Mesothelial cell of epicardium (in vitro differentiated cells): ENCODE measurements at places on chromosomes 5 and 9. TPM values are rescaled to one million over a fixed set of nuclear protein-coding genes. Genes with fewer than 3 reads are reported as not detected.
A peak's percentile ranks its signal among the peaks of the same experiment; 100 is the strongest.

- H3K36me3 ChIP-seq = no peaks in the 10 kb centered on the region
- DNase-seq = no peak
- no peak overlapping the region for H3K4me3 ChIP-seq
- H3K4me1 ChIP-seq = peaks cover 33% of the 10 kb centered on the region
- H3K27ac ChIP-seq = no peak overlapping the region
- H3K27me3 ChIP-seq = peaks cover 11% of the 10 kb centered on the region
Observed at GRCh38 chr9:115204904-115205453, 87.0 kb upstream of the TNC start.

DNA sequence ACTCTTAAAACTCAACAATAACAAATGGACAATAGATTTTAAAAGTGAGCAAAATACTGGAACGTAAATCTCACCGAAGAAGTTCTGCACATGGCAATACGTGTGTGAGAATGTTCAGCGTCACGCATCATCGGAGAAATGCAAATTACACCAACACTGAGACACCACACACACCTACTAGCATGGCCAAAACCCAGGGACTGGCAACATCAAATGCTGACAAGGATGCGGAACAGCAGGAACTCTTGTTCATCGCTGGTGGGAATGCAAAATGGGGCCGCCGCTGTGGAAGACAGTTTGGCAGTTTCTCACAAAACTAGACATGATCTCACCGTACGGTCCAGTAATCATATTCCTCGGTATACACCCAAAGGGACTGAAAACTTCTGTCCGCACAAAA lies 21.6 kb upstream of the CLPTM1L start:
- H3K27me3 ChIP-seq = peaks cover 87% of the 10 kb centered on the region
- no peaks in the 10 kb centered on the region for H3K4me1 ChIP-seq
- no peak overlapping the region for H3K27ac ChIP-seq
- no peak for DNase-seq

GRCh38 chr5:87411973-87412629 lies 629 bp downstream of the CCNH start:
- H3K27ac ChIP-seq = peak overlapping the region; percentile 96
- peak overlapping the region; percentile 88 for H3K4me3 ChIP-seq
- no peak for DNase-seq
- H3K27me3 ChIP-seq = peaks cover 1% of the 10 kb centered on the region
- peaks cover 19% of the 10 kb centered on the region for H3K4me1 ChIP-seq

DNA sequence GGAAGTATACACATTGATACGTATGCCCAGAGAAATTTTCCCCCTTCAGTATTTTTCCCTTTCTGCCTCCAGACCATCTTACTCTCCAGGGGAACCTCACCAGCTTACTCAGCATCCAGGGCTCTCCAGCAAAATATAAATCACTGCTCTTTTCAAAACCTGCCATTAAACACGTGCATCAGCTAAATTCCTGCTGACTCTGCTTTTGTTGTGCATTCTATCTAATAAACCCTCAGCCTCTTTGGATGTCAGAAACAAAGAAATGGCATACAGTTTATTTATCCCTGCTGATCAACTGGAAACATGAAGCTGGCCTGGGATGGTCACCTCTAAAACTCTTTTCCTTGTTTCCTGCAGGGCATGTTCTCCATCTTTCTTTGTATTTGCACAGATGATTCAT lies 126.8 kb downstream of the TRPM3 start:
- no peak for DNase-seq
- no peaks in the 10 kb centered on the region for H3K36me3 ChIP-seq
- peaks cover 15% of the 10 kb centered on the region for H3K4me1 ChIP-seq
- H3K27me3 ChIP-seq = no peaks in the 10 kb centered on the region
- H3K4me3 ChIP-seq = no peak overlapping the region

DNA sequence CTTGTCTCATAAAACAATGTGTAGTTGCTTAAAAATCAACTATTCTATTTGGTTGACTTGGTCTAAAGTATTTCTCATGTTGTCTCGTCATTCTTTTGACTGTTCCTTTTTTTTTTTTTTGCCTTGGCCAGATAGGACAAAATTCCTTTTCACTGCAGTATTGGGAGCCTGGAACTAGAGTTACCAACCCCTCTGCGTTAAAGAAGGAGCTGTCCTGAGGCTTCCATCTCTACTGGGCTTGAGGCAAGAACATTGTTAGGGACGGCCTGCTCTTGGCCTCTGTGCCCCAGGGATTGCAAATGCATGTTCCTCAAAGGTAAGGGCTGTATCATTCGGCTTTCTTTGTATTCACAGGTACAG lies 1.4 kb upstream of the NPR2 start:
- peaks cover 19% of the 10 kb centered on the region for H3K4me1 ChIP-seq
- H3K36me3 ChIP-seq = peaks cover 3% of the 10 kb centered on the region
- H3K27ac ChIP-seq = no peak overlapping the region
- H3K27me3 ChIP-seq = no peaks in the 10 kb centered on the region
- H3K4me3 ChIP-seq = no peak overlapping the region

DNA sequence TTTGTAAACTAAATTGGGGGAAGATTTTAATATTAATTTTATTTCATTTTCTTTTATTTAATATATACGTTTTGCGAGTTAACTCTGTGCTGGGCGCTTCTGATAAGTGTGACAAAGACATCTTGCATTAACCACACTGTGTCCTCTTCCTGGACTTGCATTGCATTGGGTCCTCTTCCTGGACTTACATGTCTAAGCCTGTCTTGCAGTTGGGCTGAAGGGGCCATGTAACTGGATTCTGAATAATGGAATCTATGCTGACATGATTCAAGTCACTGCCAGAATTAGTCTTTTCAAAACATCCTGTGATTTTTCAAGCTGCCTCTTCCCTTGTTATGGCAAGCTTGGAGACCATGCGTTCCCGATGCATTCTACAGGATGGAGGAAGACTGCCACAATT lies 122.6 kb downstream of the TRIM32 start:
- H3K36me3 ChIP-seq = no peaks in the 10 kb centered on the region
- no peak overlapping the region for H3K27ac ChIP-seq
- no peak overlapping the region for H3K4me3 ChIP-seq
- H3K27me3 ChIP-seq = peaks cover 2% of the 10 kb centered on the region
- no peaks in the 10 kb centered on the region for H3K4me1 ChIP-seq
- no peak for DNase-seq

DNA sequence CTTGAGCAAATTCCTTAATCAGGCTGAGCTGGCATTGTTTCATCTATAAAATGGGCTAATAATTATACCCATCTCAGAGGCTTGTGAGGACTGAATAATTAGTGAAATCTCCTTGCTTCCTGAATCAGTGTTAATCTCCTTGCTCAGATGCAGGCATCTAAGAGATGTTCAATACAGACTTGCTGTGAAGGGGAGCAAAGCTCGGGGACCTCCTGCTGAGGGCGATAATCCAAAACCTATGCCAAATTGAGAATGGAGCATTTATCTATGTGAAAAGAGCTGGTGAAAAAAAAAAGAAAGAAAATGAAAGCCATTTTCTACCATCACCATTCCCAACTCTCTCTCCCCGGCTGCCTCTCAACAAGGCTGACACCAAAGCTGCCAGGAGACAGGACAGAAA lies 37.3 kb downstream of the ADRA1B start:
- no peaks in the 10 kb centered on the region for H3K27me3 ChIP-seq
- no peak overlapping the region for H3K27ac ChIP-seq
- no peaks in the 10 kb centered on the region for H3K4me1 ChIP-seq
- no peak overlapping the region for H3K4me3 ChIP-seq
- no peak for DNase-seq

- no peak for DNase-seq
- peaks cover 35% of the 10 kb centered on the region for H3K27me3 ChIP-seq
- no peak overlapping the region for H3K4me3 ChIP-seq
- H3K27ac ChIP-seq = no peak overlapping the region
- no peaks in the 10 kb centered on the region for H3K4me1 ChIP-seq
- no peaks in the 10 kb centered on the region for H3K36me3 ChIP-seq
Observed at GRCh38 chr5:62182802-62183201, 123.2 kb upstream of the KIF2A start.

DNA sequence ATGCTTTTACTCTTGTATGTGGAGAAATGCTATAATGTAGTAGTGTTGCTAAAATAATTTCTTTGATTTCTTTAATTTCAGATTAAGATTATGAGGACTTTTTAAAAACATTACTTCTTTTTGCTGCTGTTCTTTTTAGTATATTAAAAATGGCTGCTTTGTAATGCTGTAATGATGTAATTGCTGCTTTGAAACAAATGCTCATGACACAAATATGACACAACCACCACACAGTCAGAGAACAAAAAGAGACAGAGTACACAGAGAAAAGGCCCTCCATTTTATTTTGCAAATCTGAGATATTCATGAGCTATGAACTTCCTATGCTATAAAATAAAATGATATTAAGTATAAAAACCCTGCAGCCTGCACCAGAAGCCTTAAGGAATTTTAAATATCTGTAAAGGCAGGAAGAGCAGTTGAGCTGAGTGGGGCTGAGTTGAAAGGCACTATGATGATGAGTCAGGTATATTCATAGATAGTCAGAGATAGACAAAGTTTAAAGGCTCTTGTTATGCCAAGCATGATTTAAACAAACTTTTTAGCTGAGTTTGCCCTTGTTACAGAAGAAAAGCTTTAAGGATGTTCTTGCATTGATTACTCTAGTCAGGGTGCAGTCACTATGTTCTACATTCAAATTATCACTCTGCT lies 5.1 kb upstream of the POU5F2 start:
- DNase-seq = no peak
- H3K27me3 ChIP-seq = no peaks in the 10 kb centered on the region
- no peak overlapping the region for H3K4me3 ChIP-seq
- peaks cover 2% of the 10 kb centered on the region for H3K36me3 ChIP-seq

- no peaks in the 10 kb centered on the region for H3K4me1 ChIP-seq
- peaks cover 19% of the 10 kb centered on the region for H3K27me3 ChIP-seq
- no peak overlapping the region for H3K4me3 ChIP-seq
- H3K36me3 ChIP-seq = peaks cover 7% of the 10 kb centered on the region
Observed at GRCh38 chr5:180103487-180104167, 32.1 kb upstream of the RNF130 start.

- H3K27me3 ChIP-seq = peaks cover 5% of the 10 kb centered on the region
- no peaks in the 10 kb centered on the region for H3K36me3 ChIP-seq
- H3K27ac ChIP-seq = no peak overlapping the region
- no peak overlapping the region for H3K4me3 ChIP-seq
- no peak for DNase-seq
Observed at GRCh38 chr9:116074658-116075057, 78.9 kb upstream of the PAPPA start.

- no peak overlapping the region for H3K27ac ChIP-seq
- H3K27me3 ChIP-seq = no peaks in the 10 kb centered on the region
- DNase-seq = no peak
- peaks cover 25% of the 10 kb centered on the region for H3K36me3 ChIP-seq
Observed at GRCh38 chr5:113520429-113520828, 6.9 kb downstream of the YTHDC2 start.

GRCh38 chr5:181190711-181191525 lies 14.1 kb downstream of the TRIM7 start:
- H3K4me1 ChIP-seq = peaks cover 19% of the 10 kb centered on the region
- DNase-seq = peak; percentile 52
- no peaks in the 10 kb centered on the region for H3K36me3 ChIP-seq
- peak overlapping the region; percentile 99 for H3K4me3 ChIP-seq
- peak overlapping the region; percentile 75 for H3K27ac ChIP-seq
- peaks cover 3% of the 10 kb centered on the region for H3K27me3 ChIP-seq

DNA sequence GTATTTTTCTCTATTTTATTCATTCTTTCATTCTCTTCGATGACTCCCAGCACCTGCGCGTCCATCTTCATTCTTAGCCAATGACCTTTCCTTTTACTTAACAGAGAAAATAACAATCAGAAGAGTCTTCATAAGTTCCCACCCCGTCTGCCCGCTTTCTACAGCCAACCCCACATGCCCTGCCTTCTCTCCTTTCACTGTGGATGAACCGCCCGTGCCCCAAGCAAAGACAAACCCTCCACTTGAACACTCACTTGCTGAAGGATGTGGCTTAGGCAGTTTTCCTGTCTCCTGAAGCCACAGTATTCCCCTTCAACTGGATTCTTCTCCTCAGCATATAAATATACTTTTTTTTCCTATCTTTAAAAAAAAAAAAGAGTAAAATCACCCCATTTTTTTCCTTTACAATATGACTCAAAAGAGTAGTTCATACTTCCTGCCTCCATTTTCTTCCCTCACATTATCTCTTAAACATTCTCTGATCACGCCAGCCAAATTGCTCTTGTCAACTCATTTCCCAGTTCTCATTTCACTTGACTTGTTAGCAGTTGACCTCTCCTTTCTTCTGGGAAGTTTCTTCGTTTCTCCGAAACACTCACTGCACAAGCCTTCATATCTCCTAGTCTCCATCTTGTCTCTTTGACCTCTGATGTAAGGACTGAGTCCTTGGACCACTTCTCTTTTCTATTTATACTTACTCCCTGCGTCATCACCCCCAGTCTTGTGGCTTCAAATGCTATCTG lies 11.1 kb downstream of the NIPSNAP3B start:
- H3K27ac ChIP-seq = no peak overlapping the region
- H3K36me3 ChIP-seq = peaks cover 23% of the 10 kb centered on the region

DNA sequence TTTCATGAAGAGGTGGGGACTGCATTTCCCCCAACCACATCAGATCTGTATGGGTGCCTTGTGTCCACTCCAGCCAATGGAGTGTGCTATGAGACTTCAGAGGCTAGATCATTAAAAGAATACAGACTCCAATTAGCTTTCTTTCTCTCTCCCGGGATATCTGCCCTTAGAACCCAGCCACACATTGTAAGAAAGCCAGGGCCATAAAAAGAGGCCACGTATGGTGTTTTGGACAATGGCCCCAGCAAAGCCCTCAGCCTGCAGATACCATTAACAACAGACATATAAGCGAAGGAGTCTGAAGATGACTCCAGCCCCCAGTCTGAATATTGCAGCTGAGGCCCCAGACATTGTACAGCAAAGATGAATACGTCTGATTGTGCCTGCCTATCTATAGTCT lies 21.5 kb downstream of the IL6ST start:
- no peaks in the 10 kb centered on the region for H3K27me3 ChIP-seq
- DNase-seq = no peak
- peaks cover 32% of the 10 kb centered on the region for H3K36me3 ChIP-seq
- H3K4me1 ChIP-seq = peaks cover 4% of the 10 kb centered on the region

GRCh38 chr9:70405808-70406433 lies 8.5 kb downstream of the KLF9 start:
- no peak overlapping the region for H3K4me3 ChIP-seq
- peak overlapping the region; percentile 84 for H3K27ac ChIP-seq
- H3K36me3 ChIP-seq = no peaks in the 10 kb centered on the region
- DNase-seq = no peak
- H3K4me1 ChIP-seq = peaks cover 30% of the 10 kb centered on the region

DNA sequence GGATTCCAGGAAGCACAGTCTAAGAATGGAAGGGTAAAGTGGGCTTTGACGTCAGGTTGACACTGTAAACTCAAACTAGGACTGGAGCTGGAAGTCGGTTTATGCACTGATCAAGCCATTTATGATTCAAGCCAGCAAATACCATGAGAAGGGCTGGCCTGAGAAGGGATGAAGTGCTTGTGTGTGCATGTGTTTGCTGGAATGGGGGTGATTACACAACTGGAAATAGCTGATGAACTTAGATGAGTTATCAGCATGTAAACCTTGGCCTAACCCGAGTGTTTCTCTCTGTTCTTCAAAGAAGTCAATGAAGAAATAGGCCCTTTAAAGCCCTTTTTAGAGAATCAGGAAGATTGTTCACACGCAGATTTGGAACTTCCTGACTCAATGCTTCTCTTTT lies 287.6 kb downstream of the RFX3 start:
- peaks cover 18% of the 10 kb centered on the region for H3K36me3 ChIP-seq
- H3K27ac ChIP-seq = no peak overlapping the region
- peaks cover 10% of the 10 kb centered on the region for H3K4me1 ChIP-seq
- H3K4me3 ChIP-seq = no peak overlapping the region
- no peak for DNase-seq
- no peaks in the 10 kb centered on the region for H3K27me3 ChIP-seq

PCDHGA12 gene
- total RNA-seq = 4.1 to 5.2 TPM (median 4.5 TPM) in 3 replicates

ANKRD20A1 gene
- total RNA-seq = 2.6 to 6.8 TPM (median 6.5 TPM) in 3 replicates

PPP6C gene
- total RNA-seq = 26.3 to 32.1 TPM (median 27.5 TPM) in 3 replicates

SPINK7 gene
- total RNA-seq = not detected in 3 replicates

IFNA6 gene
- total RNA-seq = 0.14 TPM in 1 of 3 replicates, not detected in the others

AJM1 gene
- total RNA-seq = 3.1 to 3.8 TPM (median 3.6 TPM) in 3 replicates

GABRA6 gene
- not detected in 3 replicates for total RNA-seq

CYLC2 gene
- total RNA-seq = not detected in 3 replicates

HK3 gene
- total RNA-seq = 0.18 to 0.60 TPM (median 0.29 TPM) in 3 replicates

RFESD gene
- total RNA-seq = 3.4 to 4.2 TPM (median 3.5 TPM) in 3 replicates

PCDHB8 gene
- total RNA-seq = 2.3 to 2.4 TPM (median 2.4 TPM) in 3 replicates
